SK-N-MC (cell line): ENCODE measurements at places on chromosomes 6 and 20.
A peak's percentile ranks its signal among the peaks of the same experiment; 100 is the strongest.

- no peak for DNase-seq
Measured at GRCh38 chr6:77173472-77174074, 289.7 kb downstream of the HTR1B start.

DNA sequence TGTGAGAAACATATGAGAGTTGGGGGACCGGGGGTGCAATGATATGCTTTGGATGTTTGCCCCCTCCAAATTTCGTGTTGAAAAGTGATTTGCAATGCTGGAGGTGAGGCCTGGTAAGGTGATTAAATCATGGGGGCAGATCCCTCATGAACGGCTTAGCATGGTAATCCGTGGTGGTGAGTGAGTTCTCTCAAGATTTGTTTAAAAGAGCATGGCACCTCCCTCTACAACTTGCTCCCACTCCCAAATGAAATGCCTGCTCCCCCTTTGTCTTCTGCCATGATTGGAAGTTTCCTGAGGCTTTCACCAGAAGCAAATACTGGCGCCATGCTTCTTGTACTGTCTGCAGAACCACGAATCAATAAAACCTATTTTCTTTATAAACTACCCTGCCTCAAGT is 2.5 kb downstream of the DEK start:
- DNase-seq, result no peak

DNA sequence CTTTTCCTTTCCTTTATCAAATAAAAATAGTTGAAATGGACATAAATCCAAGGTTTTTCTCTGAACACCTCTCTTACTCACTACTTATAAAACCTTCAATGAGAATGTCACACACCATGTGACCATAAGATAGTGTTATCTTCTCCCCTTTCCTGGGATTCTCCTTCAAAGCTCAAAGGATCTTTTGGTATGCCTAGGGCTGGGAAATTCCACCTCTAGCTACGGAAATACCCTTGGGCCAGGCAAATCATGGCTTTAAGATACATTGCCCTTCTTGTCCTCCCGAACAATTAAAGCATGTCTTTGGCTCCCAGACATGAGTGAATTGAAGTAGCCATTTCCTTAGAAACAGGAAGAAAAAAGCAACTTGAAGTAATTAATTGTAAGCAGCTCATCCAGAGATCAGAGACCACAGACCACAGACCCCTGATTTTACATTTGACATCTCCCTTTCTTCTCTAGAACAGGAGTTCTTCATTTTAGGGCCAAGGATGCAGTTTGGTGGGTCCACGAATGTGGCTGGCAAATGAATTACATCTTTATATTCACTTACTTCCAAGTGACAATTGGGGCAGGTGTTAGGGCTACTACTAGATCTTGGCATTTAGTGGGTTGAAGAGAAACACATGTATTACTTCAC is 4.1 kb downstream of the PLCB4 start:
- peak; percentile 53 for DNase-seq

- DNase-seq, result no peak
Measured at GRCh38 chr6:108633436-108633835, 72.7 kb downstream of the FOXO3 start.

DNA sequence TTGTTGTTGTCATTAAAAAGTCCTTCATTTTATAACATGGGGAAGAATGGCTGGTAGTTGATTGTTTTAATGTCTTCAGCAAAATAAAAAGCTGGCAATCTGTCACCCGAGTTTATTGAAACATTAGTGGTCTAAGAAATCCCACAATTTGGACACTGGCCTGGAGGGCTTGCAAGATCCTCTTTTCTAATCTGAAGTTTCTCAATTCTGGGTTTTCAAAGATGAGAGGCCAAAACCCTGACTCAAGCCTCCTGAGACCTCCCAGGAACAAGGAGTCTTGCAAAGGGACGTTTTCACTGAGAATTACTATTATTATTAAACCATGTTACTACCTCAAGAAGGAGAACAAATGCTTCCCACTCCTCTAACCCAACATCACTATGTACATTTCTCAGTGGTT is 19.5 kb downstream of the MAP1LC3A start:
- no peak for DNase-seq

DNA sequence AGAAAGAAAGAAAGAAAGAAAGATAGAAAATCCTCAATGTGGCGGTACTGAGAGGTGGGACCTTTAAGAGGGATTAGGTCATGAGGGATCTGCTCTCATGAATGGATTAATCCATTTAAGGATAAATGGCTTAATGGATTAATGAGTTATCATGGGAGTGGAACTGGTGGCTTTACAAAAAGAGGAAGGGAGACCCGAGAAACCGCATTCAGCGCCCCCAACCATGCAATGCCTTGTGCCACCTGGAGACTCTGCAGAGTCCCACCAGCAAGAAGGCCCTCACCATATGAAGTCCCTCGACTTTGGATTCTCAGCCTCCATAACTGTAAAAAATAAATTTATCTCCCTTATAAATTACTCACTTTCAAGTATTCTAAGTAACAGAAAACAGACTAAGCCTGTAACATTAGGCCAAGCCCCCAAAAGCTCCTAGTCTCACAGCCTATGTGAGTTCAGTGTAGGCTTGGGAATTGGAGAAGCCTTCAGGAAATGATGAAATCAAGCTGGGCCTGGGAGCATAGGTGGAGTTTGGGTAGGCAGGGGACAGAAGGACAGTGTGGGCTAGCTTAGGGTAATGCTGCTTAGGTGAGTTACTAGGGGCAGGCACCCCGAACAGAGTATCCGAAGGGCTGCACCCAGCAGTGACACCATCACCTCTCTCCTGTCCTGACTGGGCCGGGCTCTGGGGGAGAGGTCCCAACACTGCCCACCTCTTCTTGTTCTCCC is 36.2 kb upstream of the RNF24 start:
- DNase-seq, result no peak

- DNase-seq, result no peak
Measured at GRCh38 chr6:162819284-162819683, 91.5 kb downstream of the PACRG start.

GRCh38 chr6:144294016-144294415 is 8.9 kb downstream of the UTRN start:
- DNase-seq, result no peak

- DNase-seq, result no peak
Measured at GRCh38 chr20:38890497-38890818, 35.8 kb upstream of the FAM83D start.

DNA sequence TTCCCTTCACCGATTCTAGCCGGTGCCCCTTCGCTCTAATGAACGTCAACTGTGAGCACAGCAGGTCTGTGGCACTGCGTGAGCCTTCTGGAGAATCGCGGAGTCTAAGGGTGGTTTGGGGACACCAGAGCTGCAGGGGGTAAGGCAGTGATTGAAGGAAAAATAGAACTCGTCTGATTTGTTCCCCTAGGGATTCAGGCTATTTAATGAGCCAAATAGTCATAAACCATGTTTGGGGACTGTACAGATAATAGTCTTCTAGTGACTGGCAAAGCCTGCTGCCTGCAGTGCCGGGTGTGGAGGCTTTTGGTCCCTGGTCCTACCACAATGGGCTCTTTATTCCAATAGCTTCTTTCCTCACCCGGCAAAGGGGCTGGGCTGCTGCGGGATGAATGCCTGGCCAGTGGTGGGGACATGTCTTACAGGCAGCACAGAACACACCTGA is 11.1 kb upstream of the NTSR1 start:
- DNase-seq, result no peak
